NCI-H1694 treated with DMSO at 0.1 percent for 48 hours (cell line): ENCODE measurements at places on chromosomes 5 and 9.

DNA sequence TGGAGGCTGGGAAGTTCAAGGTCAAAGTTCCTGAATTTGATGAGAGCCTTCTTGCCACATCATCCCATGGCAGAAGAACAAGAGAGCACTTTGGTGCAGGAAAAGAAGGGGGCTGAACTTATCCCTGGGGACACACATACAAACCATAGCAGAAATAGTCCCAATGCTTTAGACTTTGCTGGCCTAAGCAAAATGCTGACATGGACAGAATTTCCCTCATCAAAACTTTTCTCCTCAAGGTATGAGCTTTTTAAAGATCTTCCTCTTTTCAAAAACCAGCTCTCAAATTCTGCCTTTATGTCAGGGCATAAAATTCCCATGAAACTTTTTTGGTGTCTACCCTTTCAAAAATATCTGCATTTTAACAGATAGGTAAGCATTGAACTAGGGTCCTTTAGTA, 341.8 kb upstream of the SMARCA2 start:
- DNase-seq: no peak

- no peak for DNase-seq
These were observed 151.0 kb upstream of the MSX2 start for GRCh38 chr5:174573221-174573994.

DNA sequence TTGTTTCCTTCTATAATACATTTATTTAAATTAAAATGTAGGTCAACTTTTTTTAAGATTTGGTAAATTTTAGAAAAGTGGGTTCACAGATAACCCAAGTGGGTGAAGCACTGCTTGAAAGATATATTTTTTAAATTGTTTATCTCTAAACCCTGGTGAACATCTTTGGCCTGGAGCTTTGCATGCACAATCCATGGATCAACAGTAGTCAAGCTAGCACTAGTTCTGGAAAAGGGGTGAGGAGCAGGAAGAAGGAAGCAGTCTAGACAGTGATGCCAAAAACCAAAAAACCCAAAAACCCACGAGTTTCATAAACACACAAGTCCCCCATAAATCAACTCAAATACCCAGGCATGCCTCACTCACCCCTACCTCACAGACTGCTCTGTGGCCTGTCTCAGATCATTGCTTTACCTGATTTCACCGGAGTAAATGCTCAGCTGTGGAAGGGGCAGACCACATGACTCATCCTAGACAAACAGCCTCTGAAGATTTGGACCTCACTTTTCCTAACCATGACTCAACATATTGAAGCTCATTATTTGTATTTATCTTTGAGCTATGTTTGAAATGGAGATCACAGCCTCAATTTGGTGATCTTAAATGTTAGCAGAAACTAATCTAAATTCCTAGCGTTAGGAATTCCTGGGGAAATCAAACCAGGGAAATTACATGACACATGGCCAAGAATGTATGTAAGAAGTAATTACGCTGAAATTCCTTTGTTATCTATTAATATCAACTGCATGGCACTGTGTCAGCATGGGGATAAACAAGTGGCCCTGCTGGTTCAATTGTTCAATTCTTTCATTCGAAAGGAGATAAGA, 149.6 kb downstream of the ZNF608 start:
- no peak for DNase-seq

DNA sequence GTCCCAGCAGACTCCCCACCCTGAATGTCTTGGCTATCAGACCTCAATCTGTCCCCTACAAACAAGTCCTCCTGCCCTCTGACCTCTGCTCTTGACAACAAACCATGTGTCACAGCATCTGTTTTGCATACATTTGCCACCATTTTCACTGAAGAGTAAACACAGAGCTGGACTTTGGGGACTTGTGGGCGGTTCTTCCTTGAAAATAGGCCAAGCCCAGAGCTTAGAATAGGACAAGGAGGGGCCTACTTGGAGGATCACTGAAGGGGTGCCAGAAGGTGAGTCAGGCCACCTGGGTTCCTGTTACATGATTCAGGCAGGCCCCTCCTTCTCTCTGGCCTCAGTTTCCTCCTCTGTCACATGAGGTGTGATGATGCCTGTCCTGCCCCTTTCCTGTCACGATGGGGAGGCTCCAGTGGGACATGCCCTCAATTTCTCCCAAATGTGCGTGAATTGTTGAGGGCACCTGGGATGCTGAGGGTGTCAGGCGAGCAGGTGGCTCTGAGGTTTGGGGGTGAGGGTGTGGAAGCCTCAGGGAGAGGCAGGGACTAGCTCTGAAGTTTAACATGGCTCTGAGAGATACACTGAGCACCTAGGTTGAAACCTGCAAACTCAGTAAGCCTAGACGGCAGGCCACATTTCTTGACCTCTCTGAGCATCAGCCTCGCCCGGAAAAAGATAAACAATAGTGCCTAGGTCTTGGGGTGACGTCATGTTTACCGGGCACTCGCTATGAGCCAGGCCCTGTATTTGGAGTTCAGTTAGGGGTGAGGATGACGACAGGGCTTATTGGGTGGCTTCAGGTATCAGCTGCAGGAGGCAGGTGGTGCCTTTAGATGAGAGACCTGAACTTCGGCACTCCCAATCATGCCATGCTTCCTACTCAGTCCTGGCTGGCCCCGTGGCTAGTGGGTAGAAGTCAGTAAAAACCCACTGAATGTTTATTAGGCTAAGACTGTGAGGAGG, 107.6 kb upstream of the PITX1 start:
- DNase-seq: no peak

DNA sequence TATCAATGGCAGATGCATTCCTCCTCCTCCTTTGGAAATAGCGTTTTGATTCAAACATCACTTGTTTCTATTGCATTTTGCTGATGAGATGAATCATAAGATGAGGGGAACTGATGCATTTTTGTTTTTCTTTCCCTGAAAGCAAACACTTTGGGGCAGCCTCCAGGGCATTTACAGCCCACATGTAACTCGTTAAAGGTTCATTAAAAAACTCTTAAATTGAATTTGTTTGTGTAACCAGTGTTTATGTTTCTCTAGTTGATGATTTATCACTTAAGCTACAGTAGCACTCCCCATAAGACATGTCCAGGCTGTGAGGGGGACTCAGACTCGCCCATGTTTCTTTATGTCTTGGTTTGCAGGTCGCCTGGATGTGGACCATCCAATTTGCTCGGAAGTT, 246.1 kb upstream of the ANKH start:
- DNase-seq: no peak

DNA sequence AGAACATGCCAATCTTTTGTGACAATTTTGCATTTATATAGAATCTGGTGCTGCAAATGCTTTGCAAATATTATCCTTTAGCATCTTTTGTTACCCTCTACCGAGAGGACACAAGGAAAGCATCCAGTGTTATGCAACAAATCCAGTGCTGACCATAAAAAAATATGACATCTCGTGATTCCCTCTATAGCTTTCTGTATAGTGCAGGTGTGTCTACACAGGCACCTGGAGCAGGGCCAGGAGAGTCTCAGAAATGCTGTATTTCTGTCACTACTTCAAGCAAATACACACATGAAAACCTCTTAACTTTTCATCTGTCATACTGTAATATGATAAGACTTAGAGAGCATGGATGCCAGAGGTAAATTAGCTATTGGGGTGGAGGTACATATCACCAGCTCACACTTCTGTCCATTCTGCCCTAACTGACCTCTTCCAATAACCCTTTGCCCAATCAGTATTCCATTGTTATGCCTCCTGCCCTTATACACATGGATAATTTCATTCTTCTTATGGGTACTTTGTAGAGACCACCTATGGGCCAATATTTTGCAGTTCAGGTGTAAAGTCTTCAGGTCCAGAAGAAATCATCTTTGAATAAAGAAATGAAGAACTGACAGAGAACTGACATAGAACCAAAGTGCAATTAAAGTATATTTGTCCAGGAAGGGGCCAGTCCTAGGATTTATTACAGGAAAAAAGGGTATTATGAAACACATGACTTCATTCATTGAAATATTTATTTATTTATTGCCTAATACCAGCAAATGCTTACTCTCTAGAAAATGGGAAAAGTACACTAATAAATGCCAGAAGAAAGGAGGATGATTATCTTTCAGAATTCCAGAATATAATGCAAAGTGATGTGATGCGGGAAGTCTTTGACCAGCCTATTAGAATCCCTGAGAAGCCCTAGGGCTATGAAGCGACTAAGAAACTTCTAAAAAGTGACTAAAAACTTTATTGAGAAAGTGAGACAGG, 106.5 kb downstream of the EPB41L4A start:
- DNase-seq: no peak

DNA sequence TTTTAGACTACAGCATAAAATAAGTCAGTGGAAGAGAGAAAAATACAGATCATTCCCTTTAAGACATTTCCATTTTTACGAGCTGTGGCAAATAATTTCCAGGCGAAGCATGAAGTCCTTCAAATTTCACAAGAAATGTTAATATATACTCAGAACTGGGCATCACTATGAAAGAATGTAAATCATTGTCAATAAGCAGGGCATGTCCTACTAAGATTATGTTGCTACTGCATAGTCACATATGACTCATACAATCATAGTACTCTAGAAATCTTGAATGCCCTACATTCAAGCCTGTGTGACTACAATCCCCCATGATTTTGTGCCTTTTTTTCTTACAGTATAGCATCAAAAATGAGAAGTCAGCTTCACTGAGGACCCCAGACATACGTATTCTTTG, 485.2 kb upstream of the FTMT start:
- DNase-seq: no peak

DNA sequence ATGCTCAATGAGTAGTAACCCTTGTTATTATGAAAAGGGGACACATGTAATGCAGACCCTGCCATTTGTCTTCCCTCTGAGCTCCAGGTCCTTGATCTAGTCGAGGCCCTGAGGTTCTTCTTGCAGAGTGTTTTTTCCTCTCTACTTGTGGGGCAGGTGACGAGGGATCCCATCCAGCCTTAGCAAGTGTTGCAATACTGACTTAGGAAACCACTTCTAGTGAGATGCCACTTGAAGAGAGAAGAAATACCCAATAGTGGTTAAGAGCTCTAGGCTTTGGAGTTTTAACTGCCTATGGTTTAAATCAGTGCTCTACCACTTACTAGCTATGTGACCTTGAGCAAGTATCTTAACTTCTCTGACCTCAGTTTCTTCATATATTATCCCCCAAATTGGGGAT, 10.2 kb downstream of the PPARGC1B start:
- DNase-seq: no peak

GRCh38 chr9:106893088-106893487, 30.1 kb downstream of the ZNF462 start:
- DNase-seq: no peak
